Epithelial cell of proximal tubule (primary cell): ENCODE measurements at places on chromosomes 11 and 22. TPM values are rescaled to one million over a fixed set of nuclear protein-coding genes. Genes with fewer than 3 reads are reported as not detected.
A peak's percentile ranks its signal among the peaks of the same experiment; 100 is the strongest.

Gene POU2AF1
- not detected in 2 replicates for total RNA-seq

DNA sequence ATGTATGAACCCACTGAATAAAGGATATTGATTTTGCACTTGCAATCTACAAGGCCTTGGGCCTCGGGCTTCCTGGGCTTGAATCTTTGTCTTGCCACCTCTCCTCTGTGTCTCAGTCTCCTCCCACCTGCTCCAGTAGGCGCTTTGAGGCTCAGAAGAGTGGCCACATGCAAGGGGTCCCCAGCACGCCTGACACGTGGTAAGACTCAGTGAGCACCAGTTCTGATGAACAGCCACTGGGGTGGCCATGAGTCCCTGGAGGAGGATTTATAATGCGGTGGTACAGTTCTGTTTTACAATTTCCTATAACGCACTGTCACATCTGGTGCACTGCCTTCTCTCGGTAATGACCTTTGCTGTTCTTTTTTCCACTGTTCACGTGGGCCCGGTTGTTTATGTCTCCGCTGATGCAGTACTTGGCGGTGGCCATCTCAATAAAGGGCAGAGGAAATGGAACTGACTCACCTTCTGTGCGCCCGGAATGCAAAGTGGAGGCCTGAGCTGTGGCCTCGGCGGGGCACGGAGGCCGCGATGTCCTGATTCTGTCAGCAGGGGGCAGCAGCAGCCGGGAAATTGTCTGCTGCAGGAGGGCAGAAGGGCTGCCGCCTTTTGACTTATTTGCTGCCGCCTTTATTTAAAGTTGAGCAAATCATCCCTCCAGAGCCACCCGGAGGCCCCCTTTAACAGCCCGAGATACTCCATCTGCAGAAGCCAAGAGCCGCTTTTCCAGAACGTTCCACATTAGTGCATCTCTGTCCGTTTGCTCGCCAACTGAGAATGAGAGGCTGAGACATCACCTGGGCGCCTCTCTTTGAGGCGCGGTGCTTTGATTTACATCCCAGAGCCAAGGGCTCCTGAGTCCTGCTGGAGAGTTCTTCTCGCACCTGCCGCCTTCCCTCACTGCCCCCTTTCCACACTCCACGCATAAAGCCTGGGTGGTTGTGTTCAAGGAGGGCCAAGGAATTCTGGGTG, 6.0 kb upstream of the IFT27 start:
- peak; percentile 46 for DNase-seq

GRCh38 chr11:68325907-68326220, 13.5 kb downstream of the LRP5 start:
- DNase-seq, result no peak

DNA sequence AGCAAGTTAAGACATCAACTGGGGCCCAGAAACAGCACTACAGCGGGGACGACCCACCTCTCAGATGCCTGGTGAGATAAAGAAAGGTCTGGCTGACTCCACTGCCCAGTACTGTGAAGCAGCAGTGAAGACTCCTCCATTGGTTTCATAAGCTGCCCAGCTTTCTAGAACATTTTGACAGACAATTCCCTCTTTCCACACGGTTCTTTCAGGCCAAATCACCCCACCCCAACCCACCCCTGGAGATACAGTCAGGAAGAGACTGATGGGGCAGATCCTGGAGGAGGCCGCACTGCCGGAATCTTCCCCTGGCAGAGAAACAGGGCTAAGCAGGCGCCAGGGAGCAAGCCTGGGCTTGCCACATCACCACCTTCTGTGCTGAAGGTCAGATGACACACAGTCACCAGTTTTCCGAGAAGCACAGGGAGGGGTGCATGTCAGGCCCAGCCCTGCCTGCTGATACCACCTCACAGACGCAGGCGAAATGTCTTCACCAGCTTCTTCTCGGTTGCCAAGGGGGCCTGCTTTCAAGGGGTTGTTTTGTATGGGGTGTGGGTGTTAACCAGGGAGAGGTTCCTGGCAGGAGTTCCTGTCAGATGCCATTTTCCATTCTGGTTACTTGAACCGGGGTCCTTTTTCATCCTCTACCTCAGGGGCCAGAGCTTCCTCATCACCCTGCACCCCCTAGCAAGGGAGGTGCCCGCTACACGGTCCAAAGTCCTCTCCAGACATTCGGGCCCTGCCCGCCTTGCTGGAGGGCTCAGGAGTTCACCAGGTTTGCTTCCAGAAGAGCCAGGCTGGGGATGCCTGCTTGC, 1.4 kb upstream of the NEAT1 start:
- DNase-seq, result peak; percentile 93

GRCh38 chr22:50572965-50573364, 5.3 kb downstream of the CPT1B start:
- no peak for DNase-seq

Gene H19
- 0.36 and 11.8 TPM in 2 replicates for total RNA-seq

DNA sequence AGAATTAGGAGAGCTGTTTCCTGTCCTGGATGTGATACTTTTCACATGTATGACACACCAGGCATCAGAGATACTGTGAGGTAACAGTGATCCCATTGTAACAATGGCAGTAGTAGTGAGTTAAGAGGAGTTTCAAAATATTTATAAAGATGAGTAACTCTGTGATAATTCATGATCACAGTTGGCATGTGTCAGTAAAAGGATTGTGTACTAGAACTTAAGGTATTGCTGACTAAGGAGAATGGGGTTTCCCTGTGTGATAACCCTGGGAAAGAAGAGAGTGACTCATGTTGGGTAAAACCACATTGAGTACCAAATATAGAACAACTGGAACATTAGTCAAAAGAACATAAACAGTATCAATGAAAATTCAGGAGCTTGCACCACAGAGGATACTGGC, 22.9 kb upstream of the SLC5A1 start:
- DNase-seq, result peak; percentile 97

GRCh38 chr11:70364745-70365543, 33.4 kb upstream of the CTTN start:
- no peak for DNase-seq

GRCh38 chr11:59822989-59823566, 12.5 kb upstream of the MRPL16 start:
- DNase-seq, result no peak

- DNase-seq, result no peak
Measured at GRCh38 chr11:30197869-30198268, 32.9 kb upstream of the FSHB start.

DNA sequence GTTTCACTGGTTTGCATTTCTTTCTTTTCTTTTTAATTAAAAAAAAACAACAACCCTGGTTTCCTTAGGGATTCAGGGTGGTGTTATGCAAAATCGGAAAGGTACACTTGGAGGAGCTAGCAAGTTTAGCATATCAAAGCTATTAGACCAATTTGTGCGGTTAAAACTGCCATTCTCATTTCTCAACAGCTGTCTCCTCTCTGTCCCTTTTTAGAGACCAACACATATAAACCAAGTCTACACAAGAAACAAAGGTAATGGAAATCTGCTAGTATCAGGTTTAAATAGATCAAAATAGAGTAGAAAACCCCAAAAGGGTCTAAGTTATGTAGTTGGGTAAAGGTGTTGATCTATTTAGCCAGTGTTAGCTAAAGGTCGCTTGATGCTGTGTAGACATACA, 1.7 kb upstream of the SESN3 start:
- no peak for DNase-seq

Gene ZNF215
- total RNA-seq, result 2.8 and 5.6 TPM in 2 replicates

Gene OR4A16
- not detected in 2 replicates for total RNA-seq

Gene VWA5A
- 12.1 and 13.1 TPM in 2 replicates for total RNA-seq

DNA sequence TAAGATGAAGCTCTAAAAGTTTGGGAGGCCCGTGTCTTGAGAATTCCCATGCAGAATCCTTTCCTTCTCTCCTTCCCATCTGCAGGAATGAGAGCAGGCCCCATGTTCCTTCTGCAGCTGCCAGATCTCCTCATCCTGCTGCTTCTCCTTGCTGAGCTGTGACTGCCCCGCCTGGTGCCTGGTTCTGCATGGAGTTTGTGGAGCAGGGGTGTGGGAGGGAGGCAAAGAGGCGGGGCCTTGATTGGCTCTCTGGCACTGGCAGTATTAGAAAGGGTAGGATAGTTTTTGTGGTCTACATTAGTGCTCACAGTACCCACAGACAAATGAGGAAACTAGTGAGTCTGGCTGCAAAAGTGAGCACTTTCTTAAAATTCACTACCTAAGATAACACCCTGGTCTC, 91.1 kb upstream of the CLPB start:
- no peak for DNase-seq

Gene ESAM
- 1.8 and 9.9 TPM in 2 replicates for total RNA-seq
